OCI-M1 (cell line): ENCODE measurements at places on chromosomes 3 and 15.

GRCh38 chr3:11095932-11096265 is 58.4 kb upstream of the HRH1 start:
- DNase-seq, result no peak

DNA sequence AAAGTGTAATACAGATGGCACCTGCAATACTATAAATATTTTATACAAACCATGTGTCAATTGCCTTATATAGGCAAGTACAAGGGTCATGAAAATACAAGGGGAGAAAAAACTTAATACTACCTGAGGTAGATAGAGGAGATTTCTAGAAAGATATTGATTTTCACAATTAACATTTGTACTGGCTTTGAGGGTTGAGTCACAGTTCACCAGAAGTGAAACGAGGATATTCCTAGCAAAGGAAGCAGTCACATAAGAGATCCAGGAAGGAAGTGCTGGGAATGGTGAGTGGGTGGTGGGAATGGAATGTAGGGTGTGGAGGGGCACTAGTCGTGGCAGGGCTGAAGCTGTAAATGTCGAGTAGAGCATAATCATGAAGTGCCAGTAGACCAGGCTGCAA is 108.7 kb downstream of the P2RY1 start:
- no peak for DNase-seq

DNA sequence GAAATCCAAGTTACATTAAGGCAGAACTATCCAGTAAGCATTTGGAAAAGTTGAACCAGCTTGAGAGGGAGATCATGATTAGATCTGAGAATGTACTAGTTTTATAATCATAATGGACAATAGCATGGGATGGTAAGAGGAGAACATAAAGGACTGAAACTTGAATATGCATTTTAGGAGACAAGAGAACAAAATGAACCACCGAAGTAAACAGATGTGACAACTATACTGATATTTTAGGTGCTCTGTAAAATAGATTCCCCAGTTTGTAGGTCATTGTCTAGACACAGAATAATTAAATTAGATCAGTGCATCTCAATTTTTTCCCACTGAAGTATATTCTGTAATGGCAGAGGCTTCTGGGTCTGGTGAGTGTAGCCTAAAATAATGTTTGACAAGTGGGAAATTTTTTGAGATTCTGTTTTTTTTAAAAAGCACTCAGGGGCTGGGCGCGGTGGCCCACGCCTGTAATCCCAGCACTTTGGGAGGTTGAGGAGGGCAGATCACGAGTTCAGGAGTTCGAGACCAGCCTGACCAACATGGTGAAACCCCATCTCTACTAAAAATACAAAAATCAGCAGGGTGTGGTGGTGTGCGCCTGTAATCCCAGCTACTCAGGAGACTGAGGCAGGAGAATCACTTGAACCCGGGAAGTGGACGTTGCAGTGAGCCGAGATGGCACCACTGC is 16.3 kb downstream of the ECT2 start:
- DNase-seq, result no peak

GRCh38 chr15:34161329-34161963 is 48.5 kb downstream of the KATNBL1 start:
- peak; percentile 26 for DNase-seq

GRCh38 chr15:67897646-67898339 is 57.9 kb upstream of the RNU6-1 start:
- peak; percentile 13 for DNase-seq

GRCh38 chr3:196502775-196503195 is 783 bp downstream of the RNF168 start:
- DNase-seq, result peak; percentile 65

- DNase-seq, result no peak
Observed at GRCh38 chr3:23626442-23626841, 179.3 kb upstream of the UBE2E1 start.
